ENCODE measurements at places on chromosomes 6 and 20. TPM values are rescaled to one million over a fixed set of nuclear protein-coding genes. Genes with fewer than 3 reads are reported as not detected.

The GABRR1 gene
- total RNA-seq, result not detected

The SLC22A23 gene
- total RNA-seq, result 7.9 TPM

The TAAR6 gene
- not detected for total RNA-seq

The EYS gene
- not detected for total RNA-seq

The IYD gene
- total RNA-seq, result not detected

Data from CD4-positive, alpha-beta memory T cell (primary cell).